ENCODE measurements at places on chromosomes 12 and 14.

DNA sequence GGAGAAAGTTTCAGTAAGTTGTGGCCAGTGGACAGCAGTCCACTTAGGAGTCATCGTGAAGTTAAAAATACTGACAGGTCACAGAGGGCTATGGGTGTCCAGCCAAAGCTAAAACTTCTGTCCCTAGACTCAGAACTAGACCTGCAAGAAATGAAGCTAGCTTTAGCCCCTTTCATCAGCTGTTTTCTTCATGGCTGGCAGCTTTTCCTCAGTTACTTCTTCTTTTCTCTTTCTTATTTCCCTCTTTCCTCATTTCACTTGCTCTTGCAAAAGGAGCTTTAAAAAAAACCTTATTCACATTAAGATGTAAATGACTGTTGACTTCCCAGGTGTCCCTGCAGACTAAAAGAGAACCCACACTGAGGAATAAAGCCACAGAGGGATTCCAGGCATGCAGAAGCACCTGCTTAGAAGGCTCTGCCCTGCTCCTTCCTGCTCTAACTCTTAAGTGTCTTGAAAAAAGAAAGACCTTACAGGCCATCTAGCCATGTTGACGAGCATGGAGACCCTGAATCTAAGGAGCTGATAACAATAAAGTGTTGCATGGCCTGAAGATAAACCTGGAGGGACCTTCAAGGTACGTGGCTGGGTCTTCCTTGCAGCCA, 69.7 kb upstream of the CCND2 start:
- DNase-seq = no peak

- DNase-seq = no peak
These were observed 83.4 kb downstream of the RTN1 start for GRCh38 chr14:59787045-59787674.

DNA sequence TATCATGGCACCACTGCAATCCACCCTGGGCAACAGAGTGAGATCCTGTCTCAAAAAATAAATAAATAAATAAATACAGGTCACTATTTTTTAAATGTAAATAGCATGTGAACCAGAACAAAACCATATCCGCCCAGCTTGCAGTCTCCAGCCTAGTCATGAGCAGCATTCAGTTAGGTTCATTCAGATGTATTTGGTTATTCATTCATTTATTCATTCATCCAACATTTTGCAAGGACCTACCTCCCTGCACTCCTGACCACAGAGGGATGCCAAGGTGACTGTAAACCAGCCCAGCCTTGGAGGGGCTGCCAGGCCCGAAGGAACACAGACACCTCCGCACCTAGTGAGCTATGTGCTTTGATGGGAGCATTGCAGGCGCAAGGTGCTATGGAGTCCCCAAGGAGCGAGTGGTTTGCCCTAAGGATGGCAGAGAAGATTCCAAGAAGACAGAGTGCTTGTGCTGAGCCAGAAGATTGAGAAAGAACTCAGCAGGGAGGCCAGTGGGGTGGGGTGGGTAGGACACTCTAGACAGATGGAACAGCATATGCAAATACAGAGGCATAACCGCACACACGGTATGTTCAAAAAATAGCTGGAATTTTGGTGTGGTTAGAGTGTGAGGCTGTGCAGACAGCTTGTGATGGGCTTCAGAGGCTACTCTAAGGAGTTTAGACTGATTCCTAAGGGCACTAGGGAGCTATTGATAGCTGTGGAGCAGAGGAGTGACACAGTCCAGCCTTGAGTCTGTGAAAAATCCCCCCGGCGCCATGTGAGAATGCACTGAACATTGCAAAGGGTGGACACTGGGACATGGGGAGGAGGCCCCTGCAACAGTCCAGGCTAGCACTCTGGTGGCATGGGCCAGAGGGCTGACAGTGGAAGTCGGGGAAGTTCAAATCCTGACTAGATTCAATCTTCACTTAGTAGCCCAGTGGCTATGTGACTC, 11.7 kb downstream of the DTX1 start:
- no peak for DNase-seq

DNA sequence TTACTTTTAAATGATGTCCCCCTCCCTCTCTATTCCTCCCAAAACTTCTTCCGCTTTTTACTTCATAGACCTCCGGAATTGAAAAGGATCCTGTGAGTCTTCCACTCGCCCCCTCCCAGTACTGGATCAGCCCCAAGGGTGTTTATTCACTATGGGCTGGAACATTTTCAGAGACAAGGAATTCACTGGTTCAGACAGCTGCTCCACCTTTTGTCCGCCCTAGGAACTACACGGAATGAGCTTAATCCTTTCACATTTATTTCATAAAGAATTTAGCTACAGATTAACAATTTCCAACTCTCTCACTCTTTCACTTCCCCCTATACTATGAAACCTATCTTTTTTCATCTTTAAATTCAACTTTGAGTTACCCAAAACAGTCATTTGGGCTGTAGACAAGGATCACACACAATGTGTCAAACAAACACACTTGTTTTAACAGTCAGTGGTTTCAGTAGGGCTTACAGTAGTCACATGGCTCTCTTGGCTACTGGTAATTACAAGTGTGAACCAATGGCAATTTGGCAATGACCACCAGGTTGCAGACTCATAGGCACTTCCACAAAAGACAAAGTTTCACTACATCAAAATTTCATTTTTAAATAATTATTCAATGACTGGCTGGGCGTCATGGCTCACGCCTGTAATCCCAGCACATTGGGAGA, 20.6 kb downstream of the CNIH1 start:
- no peak for DNase-seq

DNA sequence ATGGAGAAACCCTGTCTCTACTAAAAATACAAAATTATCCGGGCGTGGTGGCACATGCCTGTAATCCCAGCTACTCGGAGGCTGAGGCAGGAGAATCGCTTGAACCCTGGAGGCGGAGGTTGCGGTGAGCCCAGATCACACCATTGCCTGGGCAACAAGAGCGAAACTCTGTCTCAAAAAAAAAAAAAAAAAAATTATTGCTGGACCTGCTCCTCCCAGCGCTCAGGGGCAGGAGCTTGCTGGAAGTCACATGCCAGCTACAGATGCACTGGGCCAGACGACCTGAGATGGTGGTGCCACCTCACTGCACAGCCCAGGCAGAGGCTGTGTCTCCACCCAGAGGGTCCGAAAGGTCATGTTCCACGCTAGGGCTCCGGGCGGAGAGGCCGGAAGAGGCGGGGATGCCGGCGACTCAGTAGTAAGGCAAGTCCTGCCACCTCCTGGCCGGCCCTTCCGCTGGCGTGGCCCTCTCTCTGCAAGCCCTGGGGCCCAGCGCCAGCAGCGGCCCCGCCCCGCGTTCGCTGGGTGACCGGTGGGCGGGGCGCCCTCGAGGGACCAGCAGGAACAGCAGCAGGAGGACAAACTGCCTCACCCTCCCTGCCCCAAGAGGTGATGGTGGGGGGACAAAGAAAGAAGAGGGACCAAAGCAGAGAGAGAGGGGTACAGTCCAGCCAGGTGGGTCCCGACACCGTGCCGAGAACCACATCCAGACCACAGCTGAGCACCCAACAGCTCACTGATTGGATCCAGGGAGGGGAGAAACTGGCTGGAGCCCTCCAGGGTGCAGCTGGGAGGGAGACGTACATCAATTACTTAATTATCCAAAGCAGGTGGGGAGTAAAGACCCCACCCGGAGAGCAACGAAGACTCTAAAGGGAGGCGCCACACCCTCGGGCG, 3.6 kb upstream of the RHOF start:
- no peak for DNase-seq

GRCh38 chr12:117363953-117364486, 2.6 kb upstream of the NOS1 start:
- DNase-seq = no peak

DNA sequence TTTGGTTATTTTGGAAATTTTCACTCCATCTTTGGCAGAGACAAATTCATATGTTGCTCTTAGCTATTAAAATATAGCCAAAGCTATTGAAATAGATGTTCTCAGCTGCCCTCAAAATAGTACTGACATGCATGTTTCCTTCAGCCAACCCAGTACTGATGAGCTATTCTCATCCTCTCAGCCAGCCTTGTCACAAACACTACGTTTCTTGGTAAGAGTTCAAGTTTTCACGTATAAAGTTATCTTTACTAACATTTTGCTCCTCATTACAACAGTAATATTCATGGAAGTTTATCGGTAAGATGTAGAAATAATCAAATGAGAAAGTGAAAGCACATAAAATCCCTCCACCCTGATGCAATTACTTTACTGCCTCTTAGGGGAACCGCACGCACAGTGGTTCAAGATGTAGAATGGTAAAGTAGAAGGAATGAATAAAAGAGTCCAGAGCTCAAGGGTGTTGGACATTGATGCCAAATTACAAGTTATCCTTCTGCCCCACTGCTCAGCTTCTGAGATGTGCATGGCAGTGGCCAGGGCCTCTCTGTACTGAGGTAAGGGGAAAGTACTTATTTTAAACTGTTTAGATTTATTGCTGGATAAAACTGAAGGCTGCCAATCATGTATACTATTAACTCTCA, 20.7 kb downstream of the GCH1 start:
- DNase-seq = no peak

GRCh38 chr14:93108105-93108504, 7.6 kb downstream of the ITPK1 start:
- DNase-seq = no peak

GRCh38 chr14:22577334-22577908, 11.6 kb downstream of the DAD1 start:
- DNase-seq = no peak

GRCh38 chr14:100810861-100811461, 15.0 kb upstream of the MEG3 start:
- no peak for DNase-seq

DNA sequence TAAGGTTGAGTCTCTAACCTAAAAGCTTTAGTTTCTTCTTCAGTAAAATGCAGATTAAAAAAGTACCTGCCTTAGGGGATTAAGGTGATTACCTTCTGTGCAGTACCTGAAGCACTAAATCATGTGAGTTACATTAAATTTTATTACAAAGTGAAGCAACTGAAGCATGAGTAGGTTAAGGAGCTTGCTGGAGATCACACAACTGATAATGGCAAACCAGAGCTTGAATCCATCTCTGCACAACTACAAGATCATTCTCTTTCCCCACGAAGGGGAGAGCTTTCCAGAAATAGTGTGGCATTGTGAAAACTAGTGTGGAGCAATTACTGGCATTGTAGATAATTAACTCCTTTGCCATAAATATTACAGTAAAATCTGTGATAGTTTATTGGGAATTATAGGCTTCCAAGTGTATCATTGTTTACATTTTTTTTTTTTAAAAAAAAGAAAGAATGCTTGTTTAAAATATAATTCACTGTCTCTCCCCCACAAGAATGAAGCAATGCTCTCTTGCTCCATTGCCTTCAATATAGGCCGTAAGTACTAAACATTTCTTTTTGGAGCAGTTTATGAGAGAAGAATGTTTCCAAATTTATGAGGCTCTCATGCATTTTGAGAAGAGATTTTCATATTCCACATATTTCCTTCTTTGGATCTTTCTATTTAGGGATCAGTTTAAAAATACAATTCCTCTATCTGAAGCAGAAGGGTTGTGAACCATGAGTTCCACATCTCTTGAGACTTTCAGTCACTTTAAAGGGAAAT, 20.5 kb downstream of the SLC38A2 start:
- no peak for DNase-seq

DNA sequence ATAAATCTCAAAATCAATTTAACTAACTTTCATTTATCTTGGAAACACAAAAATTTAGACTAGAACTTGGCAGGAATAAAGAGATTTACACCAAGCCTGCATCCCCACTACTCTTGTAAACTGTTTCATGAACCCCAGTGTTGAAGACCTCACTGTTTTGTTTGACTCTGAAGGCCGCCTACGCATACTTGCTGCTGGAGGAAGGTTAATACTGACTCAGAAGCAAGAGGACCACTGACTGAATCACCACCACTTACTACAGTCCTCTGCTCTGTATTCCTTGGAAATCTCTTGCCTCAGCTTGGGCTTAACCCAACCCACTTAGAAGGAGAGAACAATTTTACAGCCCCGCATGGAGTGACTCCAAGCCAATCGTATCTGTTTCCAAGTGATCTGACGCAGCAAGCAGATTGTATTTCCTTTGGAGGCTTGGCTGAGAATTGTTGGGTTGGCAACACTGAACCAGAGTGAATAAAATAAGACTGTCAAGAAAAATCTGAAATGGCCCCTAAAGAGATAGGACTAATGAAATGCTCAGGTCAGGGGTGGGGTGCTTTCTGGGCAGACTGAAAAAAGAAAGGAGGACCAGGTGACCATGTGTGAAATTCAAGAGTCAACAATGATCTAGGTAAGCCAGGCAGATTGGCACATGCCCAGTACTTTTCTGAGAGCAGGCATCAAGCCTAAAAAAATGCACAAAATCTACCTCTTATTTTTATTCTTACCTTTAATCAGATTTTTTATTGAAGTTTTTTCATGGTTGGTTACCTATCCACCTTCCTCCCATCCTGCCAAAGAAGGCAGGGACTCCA, 248.6 kb downstream of the ZFP36L1 start:
- no peak for DNase-seq

GRCh38 chr14:68840454-68840853, 47.6 kb upstream of the ZFP36L1 start:
- DNase-seq = no peak

GRCh38 chr12:21989819-21990412, 48.7 kb upstream of the ABCC9 start:
- no peak for DNase-seq

- DNase-seq = no peak
These were observed 1.7 kb downstream of the EMP1 start for GRCh38 chr12:13198241-13198640.

DNA sequence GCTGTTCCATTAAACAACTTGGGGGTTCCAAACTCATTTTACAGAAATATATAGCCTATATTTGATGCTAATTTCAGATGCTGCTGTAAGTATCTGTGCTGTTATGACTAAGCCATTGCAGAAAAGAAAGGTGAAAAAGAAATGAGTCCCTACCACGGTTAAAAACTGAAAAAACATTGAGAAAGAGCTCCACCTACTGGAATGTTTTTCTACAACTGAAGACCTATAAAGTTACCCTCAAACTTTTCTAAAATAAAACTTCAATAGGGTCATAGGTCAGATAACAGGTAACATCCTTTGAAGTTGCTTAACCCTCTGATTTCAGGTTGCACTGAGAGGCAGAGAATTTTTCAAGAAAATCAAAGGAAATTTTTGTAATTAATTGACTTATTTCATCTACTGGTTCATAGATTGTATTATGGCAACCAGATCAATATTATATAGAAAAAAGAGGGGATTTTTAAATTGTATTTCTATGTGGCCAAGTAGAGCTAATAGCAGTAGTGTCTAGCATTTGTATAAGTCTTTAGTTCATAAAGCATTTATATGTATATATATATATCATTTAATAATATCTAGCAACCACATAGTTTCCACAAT, 279.9 kb downstream of the RPS29 start:
- no peak for DNase-seq

GRCh38 chr12:93361151-93361919, 16.4 kb upstream of the NUDT4 start:
- no peak for DNase-seq

DNA sequence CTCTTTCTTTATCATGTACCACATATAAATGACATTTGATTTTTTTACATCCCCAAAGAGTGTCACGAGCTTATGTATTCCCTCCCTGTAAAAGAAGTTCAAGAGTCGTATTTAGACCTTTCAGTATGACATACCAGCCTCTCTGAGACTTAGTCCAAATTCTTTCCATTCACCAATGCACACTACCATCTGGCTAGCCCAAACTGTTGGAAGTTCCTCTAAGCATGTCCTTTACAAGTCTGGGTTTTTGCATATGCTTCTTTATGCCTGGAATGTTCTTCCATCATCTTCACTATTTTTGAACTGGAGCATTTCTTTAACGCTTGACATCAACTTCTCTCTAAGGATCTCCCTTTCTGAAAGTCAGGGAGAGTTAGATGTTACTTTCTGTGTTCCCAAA, 68.5 kb upstream of the RGS6 start:
- DNase-seq = no peak

- DNase-seq = no peak
These were observed 653.6 kb downstream of the MED13L start for GRCh38 chr12:115623764-115624334.

GRCh38 chr14:68669603-68670358, 123.1 kb downstream of the ZFP36L1 start:
- DNase-seq = no peak
